ENCODE measurements at places on chromosomes 3 and 15. TPM values are rescaled to one million over a fixed set of nuclear protein-coding genes. Genes with fewer than 3 reads are reported as not detected.

Gene RTP1
- not detected for polyA plus RNA-seq

Gene SPTBN5
- 0.30 TPM for polyA plus RNA-seq

Gene MYL3
- polyA plus RNA-seq: not detected

Gene RBP2
- polyA plus RNA-seq: not detected

Gene CEP152
- polyA plus RNA-seq: 1.7 TPM

Gene DHX30
- 30.7 TPM for polyA plus RNA-seq

Gene KLF15
- polyA plus RNA-seq: 0.53 TPM
